ENCODE measurements at places on chromosomes 13 and 19.

DNA sequence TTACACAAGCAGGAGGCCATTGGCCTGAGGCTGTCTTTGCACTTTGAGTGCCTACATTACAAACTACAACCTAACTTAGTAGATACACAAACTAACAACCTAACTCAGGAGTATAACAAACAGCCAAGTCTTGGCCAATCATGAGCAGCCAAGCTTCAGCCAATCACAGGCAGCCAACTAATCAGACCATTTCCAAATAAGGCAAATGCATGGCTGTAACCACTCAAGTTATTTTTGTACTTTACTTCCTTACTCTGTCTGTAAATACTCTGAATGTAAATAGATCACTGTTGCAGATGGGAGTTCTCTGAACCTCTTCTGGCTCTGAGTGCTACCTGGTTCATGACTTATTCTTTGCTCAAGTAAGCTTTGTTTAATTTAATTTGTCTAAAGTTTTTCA is 748.1 kb upstream of the SGCG start:
- DNase-seq, result no peak
- H3K4me3 ChIP-seq, result no peak overlapping the region
- no peaks in the 10 kb centered on the region for H3K4me1 ChIP-seq
- no peak overlapping the region for H3K27ac ChIP-seq
- no peaks in the 10 kb centered on the region for H3K36me3 ChIP-seq

GRCh38 chr19:8526345-8527091 is 12.6 kb upstream of the ZNF414 start:
- H3K27ac ChIP-seq, result peak overlapping the region; percentile 87
- DNase-seq, result no peak
- H3K4me3 ChIP-seq, result no peak overlapping the region
- peaks cover 9% of the 10 kb centered on the region for H3K4me1 ChIP-seq

DNA sequence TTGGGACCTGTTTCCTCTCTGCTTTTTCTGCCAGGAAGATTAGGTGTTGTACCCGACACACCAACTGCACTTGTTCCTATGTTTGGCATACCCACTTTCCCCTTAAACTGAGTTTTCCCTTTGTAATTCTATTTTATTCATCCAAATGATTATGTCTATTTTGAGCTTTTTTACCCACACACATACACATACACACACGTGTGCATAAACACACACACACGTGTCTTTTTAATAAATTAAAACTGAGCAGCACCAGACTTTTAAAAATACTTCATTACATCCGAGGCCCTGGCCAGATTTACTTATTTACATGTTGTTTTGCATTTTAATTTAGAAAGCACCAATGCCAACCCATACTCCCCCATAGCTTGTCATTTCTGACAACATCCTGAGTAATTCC is 350.0 kb downstream of the DNAJC15 start:
- H3K4me3 ChIP-seq, result no peak overlapping the region
- H3K36me3 ChIP-seq, result peaks cover 2% of the 10 kb centered on the region
- DNase-seq, result no peak
- H3K27me3 ChIP-seq, result peaks cover 44% of the 10 kb centered on the region
- H3K27ac ChIP-seq, result no peak overlapping the region
- peaks cover 3% of the 10 kb centered on the region for H3K4me1 ChIP-seq

DNA sequence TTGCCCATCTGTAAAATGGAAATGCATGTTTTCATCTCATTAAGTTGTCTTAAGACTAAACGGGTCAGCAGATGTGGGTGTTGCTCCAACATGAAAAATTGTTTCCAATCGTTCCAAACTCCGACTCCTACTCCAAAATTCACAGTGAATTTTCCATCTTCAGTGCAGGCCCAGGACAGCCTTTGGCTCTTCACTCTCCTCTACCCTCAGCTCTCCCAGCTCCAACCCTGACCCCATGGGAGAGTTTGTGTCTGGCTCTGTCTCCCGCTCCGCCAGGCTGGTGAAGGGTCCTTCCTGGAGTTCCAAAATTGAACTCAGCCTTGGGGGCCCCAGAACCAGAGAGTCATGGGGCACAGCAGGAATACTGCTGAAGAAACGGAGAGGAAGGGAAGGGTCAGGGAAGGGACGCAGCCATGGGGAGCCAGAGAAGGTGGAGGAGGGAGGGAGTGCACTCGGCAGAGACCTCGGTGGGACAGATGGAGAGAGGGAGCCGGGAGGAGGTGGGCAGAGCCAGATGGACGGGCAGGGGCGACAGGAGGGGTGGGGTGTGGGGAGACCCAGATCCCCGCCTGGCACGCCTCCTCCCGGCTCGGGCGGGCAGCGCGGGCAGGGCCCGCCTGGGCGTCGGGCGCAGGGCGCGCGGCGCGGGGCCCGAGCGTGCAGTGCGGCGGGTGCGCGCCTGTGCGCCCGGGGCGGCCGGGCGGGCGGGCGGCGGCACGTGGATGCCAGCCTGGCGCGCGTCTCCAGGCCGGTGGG is 45.6 kb downstream of the CELF5 start:
- peaks cover 4% of the 10 kb centered on the region for H3K4me1 ChIP-seq
- H3K27ac ChIP-seq, result no peak overlapping the region
- H3K4me3 ChIP-seq, result no peak overlapping the region
- peaks cover 3% of the 10 kb centered on the region for H3K36me3 ChIP-seq
- peaks cover 62% of the 10 kb centered on the region for H3K27me3 ChIP-seq

DNA sequence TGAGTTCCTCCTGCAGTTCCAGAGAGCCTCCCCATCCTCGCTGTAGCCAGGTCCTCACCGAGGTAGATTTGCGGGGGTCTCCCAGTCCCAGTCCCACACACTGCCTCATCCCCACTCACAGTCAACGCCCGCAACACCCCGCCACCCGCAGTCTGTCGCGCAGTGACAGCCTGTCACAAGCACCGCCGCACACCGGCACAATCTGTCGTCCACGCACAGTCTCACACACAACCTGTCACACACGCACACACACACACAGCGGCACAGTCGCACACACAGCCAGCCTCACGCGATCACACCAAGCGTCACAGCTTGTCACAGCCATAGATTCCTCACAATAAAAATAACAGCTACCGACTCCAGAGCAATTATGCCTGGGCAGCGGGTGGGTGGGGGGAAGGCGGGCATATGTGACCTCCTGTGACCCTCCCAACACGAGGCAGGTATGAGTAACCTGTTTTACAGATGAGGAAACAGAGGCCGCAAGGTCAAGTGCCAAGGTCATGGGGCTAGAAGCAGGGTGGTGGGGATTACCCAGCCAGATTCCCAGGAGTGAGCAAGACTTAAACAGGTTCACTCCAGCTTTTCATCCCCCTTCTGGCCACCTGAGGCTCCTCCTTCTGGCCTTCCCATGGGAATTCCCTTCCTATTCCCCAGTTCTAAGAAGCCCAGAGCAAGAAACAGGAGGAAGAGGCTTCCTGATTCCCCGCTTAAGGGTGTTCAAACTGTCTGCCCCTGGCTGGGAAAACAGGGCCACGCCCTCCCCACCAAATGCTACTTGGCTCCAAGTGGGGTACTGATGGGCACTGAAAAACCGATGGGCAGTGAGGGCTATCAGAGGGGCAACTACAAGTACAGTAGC is 13.9 kb downstream of the NFIX start:
- peaks cover 16% of the 10 kb centered on the region for H3K4me1 ChIP-seq
- no peak overlapping the region for H3K4me3 ChIP-seq
- no peak for DNase-seq
- no peak overlapping the region for H3K27ac ChIP-seq

DNA sequence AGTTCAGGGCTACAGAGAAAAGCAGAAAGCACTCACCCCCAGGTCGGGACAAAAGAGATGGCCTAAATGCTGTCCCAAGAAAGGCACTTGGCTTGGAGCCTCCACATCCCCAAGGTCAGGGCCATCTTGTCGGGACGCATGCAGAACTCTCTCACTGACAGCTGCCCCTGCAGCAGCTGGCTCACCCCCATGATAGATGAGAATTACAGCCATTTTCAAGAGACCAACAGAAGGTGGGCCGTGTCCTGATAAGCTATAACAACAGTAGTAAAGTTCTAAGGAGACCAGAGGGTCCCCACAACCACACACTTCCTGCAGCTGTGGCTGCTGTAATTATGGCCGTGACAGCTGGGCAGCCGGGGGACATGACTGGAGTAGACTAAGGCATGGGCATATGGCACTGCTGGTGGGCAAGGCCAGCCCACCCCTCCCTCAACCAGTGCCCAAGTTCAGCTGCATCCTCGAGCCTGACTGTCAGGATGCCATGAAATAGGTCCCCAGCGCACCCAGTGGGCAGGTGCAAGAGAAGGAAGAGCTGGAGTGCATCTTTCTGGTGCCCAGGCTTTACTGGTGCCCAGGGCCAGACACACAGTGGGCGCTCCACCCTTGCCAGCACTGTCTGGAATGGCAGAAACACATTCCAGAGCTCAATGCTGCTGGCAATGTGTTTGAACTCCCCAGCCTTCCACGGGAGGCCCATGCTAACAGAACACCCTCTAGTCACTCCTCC is 436.7 kb upstream of the ZNF507 start:
- DNase-seq, result no peak
- H3K4me1 ChIP-seq, result peaks cover 2% of the 10 kb centered on the region
- peaks cover 8% of the 10 kb centered on the region for H3K27me3 ChIP-seq

DNA sequence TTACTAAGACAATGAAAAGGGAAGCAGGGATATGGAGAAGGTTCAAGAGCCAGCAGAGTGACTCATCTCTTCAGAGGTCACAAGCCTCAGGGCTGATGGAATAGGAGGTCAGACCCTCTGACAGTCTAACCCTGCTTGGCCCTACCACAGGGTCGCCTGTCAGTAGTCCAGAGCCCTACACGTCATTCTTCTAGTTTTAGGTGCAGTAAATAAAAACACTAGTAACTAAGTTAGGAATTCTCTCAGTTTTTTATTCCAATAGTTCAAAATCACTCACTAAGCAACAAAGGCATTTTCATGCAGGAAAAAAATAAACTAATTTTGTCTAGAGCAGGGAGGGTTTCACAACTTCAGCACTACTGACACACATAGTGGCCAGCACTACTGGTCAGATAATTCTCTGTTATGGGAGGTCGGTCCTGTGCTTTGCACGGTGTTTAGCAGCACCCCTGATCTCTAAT is 27.2 kb downstream of the FOXO1 start:
- peaks cover 59% of the 10 kb centered on the region for H3K4me1 ChIP-seq
- no peak for DNase-seq
- peak overlapping the region; percentile 72 for H3K27ac ChIP-seq
- no peaks in the 10 kb centered on the region for H3K27me3 ChIP-seq
- no peak overlapping the region for H3K4me3 ChIP-seq
- H3K36me3 ChIP-seq, result peaks cover 29% of the 10 kb centered on the region

DNA sequence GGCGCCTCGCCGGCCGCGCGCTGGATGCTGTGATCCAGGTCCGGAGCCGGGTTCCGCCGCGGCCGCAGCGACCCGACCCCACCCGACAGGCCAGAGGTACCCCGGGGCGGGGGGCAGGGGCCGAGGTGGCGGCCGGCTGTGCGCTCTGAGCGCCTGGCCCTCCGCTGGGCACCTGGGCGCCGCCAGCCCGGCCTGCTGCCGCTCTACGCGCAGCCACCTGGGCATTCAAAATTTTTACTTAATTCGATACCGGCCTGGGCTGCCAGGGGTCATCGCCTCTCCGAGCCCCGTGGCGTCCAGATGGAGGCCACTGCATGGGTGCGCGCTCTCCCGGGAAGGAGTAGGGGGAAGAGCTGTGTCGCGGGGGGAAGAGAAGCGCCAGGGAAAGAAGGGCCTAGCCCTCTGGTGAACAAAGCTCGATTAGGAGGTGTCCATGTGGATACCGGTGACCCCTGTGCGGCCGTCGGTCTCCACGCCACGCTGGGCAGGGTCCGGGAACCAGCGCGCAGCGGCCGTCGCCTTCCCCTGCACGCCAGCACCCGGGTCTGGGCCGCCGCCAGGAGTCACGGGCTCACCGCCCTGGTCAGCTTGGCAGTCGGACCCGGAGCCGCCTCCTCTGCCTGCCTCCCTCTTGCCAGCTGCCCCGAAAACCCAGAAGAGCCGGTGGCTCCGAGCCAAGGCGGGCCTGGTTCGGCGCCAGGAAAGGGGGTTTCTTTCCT is 666 bp downstream of the BIVM start:
- H3K36me3 ChIP-seq, result peaks cover 8% of the 10 kb centered on the region
- peak overlapping the region; percentile 93 for H3K4me3 ChIP-seq
- H3K27me3 ChIP-seq, result no peaks in the 10 kb centered on the region
- peaks cover 16% of the 10 kb centered on the region for H3K4me1 ChIP-seq
- peak overlapping the region; percentile 91 for H3K27ac ChIP-seq

DNA sequence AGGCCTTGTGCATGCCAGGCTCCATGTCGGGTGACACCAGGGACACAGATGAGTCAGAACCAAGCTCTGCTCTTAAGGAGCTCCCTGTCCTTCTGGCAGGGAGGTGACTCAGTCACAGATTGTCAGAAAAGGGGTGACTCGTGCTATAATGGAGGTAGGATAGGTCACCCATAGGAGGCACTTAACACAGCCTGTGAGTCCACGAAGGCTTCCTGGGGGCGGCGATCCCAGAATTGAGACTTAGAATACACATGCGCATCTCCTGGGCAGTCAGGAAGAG is 19.6 kb downstream of the FUZ start:
- peaks cover 2% of the 10 kb centered on the region for H3K4me1 ChIP-seq
- DNase-seq, result no peak
- H3K27ac ChIP-seq, result peak overlapping the region; percentile 39
- H3K27me3 ChIP-seq, result no peaks in the 10 kb centered on the region
- no peak overlapping the region for H3K4me3 ChIP-seq

GRCh38 chr19:28899703-28900102 is 313.2 kb downstream of the UQCRFS1 start:
- H3K4me1 ChIP-seq, result no peaks in the 10 kb centered on the region
- no peak overlapping the region for H3K27ac ChIP-seq
- H3K4me3 ChIP-seq, result no peak overlapping the region
- no peaks in the 10 kb centered on the region for H3K36me3 ChIP-seq

DNA sequence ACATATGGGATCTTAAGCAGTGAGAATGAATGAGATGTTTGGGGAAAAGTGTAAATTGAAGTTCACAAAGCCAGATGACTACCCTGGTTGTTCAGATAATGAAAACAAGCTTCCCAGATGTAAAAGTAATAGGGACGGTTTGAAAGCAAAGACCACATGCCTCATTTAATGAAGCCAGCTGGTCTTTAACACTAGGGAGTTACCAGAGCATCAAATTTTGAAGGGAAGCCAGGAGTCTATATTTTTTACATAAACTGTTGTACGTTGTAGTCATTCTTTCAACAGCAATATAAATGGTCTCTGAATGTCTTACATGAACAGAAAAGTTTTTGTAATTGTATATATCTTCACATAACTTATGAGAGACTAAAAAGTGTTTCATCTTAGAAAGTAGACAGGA is 2604.5 kb upstream of the PCDH20 start:
- H3K4me1 ChIP-seq, result no peaks in the 10 kb centered on the region
- DNase-seq, result no peak
- H3K4me3 ChIP-seq, result no peak overlapping the region
- no peaks in the 10 kb centered on the region for H3K36me3 ChIP-seq
- H3K27me3 ChIP-seq, result no peaks in the 10 kb centered on the region
